Germinal center (tissue), 1 donor: ENCODE measurements at places on chromosomes 12 and 14.

- DNase-seq = peak; percentile 60
Measured at GRCh38 chr12:114684098-114684869, at the start of gene TBX3. TBX3 (minus strand) TSS chr12:114684175; CDS start chr12:114683200, 975 bp downstream.

DNA sequence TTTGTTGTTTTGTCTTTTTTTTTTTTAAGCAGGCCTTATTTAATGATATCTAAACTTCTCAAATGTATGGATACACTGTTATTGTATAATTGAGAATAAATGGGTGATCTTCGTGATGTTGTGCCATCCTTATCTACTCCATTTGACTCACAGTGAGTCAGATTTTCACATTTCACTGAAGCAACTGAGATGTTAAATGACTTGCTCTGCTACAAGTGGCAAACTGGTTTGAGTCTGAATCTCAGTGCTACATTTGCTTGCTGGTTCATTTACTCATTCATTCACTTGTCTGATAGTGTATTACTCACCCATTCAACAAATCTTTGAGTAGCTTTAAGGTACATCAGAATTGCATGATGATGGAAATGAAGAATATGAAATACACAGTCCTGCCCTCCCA lies 2.6 kb downstream of the KIAA0586 start:
- no peak for DNase-seq

- no peak for DNase-seq
Measured at GRCh38 chr12:71804505-71804904, 35.1 kb upstream of the TBC1D15 start.

DNA sequence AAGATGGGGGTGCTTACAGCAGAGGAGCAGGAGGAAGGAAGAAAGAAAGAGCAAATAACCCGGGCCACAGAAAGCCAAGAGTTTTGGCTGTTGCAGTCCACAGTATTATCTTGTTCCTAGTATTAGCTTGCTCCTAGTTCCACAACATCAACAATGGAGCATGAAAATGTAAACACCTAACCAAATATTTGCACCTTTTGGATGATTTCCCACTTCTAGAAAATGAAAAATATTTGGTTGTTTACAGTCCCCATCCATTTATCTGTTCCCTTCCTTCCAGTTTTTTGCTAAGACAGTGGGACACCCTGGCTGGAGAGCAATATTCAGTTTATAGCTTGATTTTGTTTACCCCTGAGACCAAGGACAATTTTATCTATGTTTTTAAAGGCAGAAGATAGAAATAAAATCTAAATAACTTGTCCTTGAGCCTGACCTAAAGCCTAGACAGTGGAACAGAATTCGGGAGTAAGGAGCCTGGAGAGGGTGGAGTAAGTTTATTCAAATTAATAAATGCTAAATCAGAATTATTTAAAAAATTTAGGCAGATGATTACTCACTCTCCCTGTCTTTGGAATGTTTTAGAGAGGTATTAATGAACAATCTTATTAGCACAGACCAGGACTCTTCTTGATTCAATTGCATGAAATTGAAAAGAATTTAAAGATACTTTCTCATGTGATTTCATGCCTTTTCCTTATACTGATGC lies 51.6 kb downstream of the RESF1 start:
- DNase-seq = no peak

DNA sequence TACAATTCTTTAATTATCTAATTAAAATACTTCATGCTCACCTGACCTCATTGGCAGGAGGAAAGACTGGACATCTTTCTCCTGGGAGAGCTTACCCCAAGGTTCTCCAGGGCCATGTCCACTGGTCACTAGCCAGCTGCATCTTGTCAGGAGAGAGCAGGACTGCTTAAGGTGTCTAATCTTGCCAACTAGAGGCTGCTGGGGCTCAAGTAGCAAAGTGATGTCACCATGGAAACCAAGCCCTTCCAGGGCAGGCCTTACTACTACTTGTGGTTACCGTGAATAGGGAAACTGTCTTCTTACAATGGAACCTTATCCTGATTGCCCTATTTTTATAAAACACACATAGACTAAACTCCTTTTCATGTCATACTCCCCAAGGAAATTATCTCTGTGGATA lies 376.4 kb downstream of the SNAPC1 start:
- no peak for DNase-seq

DNA sequence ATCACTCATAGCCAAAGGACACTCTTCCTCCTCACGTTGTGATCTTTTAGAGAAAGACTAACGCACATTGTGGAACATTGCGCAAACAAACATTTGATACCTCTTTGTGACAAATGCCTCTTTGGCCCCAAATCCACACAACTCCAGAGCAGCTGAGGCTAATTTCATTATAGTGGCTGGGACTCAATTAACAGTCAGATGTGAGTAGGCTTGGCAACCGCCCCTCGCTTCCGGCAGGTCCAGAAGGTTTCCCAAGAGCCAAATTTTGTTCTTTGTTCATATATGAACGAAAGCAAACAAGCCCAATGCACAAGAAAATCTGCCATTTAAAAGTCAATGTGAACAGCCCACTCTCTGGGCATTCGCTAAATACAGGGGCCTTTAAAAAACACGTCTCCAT lies 273.9 kb downstream of the GLT1D1 start:
- DNase-seq = no peak

- DNase-seq = no peak
Measured at GRCh38 chr12:16788506-16789203, 182.7 kb upstream of the LMO3 start.

- no peak for DNase-seq
Measured at GRCh38 chr14:22018890-22019289, 345.3 kb upstream of the OR4E1 start.

DNA sequence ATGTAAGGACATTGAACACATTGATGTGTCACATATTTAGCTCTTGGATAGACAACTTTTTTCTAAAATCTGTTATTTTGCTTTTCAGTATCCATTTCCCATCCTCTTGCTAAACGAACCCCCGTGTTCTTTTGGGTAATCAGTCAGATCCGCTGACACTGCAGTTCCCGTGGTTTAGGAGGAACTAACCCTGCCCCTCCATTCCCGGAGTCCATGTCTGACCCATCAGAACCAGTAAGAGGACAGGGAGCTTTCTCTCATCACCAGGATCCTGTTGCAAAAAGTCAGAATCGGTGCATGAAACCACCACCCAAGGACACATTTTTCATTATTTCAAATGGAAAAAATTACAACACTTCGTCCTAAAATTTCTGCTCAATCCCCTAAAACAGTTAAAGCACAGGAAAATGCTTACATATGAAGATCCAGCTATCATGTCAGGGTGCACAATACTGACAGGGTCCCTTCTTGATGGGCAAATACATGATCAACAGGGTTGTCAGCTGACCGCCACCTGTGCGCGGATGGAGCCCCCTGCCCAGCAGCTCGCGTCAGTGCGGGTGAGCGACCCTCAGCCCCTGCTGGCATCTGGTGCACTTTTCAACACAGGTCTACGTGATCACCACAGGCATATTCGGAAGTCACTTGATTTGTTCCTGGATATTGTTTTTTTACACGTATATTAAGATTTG lies 276.8 kb downstream of the ADGRD1 start:
- DNase-seq = no peak

GRCh38 chr14:91149462-91149861 lies 35.6 kb downstream of the DGLUCY start:
- no peak for DNase-seq

GRCh38 chr12:105461944-105462762 lies 131.7 kb downstream of the C12orf75 start:
- DNase-seq = no peak

- no peak for DNase-seq
Measured at GRCh38 chr14:65991104-65991503, 495.1 kb upstream of the CCDC196 start.

DNA sequence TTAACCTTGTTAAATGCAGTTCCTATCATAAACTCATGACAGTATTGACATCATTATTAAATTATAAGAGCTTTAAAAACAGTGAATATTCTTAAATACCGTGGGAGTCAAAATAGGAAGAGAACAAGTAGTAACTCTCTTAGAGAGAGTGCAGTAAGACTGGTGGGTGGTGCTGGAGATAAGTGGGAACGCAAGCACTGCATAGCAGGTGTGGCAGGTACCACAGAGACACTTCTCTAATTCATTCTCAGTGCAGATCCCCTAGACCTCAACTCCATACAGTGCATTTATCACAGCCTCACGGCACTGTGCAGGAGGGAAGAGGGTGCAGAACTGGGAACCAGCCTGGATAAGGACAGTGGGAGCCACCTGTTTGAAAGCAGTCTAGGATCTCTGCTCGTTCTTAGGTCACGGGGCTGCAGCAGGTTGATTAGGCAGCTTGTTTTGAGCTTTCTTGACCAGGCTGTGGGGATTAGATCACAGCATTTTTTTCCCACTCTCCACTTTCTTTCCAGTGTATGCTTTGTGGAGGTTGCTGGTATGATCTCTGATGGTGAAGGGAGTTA lies 165.6 kb downstream of the PRKCH start:
- no peak for DNase-seq

DNA sequence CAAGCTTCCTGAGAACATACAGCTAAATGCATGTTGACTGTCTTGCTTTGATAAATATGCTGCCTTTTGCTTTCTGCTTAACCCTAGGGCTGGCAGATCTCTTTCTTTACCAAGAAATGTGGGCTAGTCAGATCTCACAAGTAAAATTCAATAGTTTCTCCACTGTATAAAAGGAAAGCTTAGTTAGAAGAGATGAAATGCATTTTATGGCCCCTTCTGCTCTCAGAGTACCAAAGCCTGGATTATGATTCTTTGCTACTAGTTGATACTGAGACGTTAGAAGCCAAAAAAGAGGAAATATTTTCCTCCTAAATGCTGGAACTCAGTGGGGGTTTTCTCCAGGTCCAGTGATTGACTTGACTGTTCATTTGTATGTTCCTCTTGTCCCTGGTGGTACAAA lies 552.7 kb downstream of the SNAPC1 start:
- no peak for DNase-seq

DNA sequence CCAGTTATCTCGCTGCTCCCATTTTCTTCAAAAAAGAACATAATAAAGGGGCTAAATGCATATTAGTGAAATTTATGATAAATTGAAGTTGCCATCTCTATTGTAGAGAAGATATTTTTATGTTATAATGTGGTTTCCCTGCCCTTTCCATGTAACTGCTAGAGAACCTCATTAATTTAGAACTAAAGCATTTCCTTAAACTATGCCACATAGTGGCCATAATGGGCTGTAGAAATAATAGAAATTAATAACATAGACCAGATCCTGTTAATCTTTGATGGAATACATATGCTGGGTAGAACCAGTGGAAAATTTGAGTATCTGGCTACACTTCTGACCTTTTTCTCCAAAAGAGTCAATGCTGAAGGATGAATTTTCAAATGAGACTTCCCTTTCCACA lies 376.7 kb downstream of the PDZRN4 start:
- DNase-seq = no peak

DNA sequence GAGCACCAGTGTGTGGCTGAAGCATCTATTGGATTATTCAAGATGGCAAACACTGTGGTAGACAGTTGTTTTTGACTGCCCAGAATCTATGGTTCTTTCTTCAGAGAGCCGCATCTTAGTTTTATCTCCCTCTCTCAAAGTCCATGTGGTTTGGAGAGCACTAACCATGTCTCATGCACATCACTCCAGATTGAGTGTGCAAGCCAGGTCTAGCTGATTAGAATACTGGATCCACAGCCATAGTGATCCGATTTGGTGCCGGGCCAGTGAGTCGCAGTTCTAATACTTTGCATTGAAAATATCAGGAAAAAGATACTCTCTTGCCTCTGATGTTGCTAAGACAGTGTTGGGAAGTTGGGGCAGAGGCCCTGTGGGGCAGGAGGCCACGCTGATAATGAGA lies 4.6 kb upstream of the SBNO1 start:
- DNase-seq = no peak

DNA sequence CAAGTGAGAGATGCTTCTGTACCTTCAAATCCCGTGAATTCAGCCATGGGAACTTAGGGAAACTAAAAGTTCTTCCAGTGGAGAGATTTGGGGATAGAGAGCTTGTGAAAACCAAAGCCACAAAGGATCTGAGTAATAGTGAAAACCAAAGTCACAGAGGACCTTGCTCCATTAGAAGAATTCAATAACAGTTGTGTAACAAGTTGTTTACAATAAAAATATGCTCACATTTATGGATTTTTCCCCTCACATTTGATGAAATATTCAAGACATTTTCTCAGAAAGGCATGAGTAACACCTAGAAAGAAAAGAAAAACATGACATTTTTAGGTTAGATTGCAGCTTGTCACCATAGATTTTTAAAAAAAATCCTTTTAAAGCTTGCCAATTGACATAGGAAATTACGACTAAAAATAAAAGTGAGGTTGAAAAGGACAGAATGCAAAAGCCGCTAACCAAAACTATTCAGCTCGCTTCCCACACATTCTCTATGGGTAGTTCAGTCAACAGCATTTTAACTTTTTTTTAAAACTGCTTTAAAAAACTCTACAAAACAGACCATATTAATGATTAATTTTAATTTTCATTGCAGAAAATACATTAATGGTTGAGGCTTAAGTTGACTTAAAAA lies 113.2 kb downstream of the CAND1 start:
- no peak for DNase-seq

- no peak for DNase-seq
Measured at GRCh38 chr12:38053113-38053512, 263.5 kb upstream of the ALG10B start.

- DNase-seq = no peak
Measured at GRCh38 chr14:41146391-41146790, 460.3 kb upstream of the LRFN5 start.

GRCh38 chr14:39582028-39582654 lies 149.9 kb upstream of the FBXO33 start:
- DNase-seq = no peak

- no peak for DNase-seq
Measured at GRCh38 chr12:67377021-67377420, 107.9 kb downstream of the CAND1 start.

DNA sequence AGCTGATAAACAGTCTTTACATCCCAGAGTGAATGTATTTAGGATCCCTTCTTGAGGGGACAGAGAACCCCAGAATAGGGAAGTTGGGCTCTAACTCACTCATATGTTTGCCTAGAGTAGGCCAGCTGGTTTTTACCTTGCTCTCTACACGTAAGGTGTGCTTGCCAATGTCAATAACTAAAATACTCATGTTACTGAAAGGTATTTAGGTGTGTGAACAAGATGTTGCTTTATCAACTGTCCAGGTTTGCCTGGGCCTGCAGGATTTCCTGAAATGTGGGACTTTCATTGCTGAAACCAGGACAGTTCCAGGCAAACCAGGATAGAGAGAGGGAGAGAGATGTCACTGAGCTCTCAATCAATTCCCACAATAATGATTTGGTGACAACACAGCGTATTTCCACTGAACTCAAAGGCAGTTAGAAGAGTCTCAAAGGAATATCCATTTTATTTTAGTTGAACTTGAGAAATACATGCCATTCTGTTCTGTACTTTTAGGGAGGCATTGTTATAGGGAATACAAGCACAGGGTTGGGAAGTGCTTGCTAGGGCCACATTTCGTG lies 171.7 kb downstream of the NRXN3 start:
- no peak for DNase-seq
